ENCODE measurements at places on chromosomes 7 and 10.

DNA sequence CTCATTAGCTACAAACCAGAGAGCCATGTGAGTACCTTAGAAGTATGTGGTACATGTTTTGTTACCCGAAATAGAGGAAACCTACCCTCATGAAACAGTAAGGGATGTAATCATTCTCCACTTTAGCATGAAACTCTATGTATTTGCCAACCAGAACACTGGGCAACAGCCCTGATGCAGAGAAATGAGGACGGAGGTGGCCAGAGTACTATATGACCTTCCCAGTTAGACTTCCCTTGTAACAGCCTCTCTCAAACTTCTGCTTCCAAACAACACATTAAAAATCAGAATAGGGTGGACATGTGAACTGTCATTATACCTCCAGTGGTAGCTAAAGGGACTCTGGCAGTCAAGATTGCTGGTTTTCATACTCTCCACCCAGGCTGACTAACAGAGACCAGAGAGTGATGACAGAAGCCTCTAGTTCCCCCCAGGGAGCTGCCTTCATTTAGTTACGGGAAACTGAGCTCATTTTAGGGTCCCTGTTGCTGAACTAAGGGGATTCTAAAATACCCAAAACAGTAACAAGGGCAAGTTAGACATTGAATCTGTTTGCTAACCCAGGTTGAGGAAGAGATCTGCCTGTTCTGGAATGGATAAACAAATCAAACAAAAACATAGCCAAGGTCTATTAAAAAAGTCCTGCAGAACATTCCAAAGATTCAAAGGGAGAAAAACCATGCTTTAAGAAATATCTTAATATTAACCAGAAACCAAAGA lies 83.1 kb downstream of the VPS41 start:
- no peak for DNase-seq

DNA sequence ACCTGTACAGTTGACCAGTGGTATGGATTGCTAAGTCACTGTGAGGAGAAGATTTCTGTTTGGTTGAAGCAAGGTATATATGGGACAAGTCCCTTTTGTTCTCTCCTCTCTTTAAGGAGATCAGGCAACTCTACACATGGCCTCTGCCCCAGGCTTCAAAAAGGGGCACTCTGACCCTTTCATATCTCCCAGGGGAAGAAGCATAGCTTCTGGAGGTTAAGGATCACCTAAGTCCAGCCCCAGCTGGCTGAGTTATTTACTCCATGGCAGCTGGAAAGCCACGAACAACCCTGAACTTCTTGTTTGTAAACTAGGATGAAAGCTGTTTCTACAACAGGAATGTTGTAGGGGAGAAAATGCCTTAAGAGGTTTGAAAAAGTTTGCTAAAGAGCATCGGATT lies 129.2 kb upstream of the FEZF1 start:
- DNase-seq: no peak

- DNase-seq: no peak
Observed at GRCh38 chr7:97009753-97010732, 4.7 kb downstream of the DLX6 start.

DNA sequence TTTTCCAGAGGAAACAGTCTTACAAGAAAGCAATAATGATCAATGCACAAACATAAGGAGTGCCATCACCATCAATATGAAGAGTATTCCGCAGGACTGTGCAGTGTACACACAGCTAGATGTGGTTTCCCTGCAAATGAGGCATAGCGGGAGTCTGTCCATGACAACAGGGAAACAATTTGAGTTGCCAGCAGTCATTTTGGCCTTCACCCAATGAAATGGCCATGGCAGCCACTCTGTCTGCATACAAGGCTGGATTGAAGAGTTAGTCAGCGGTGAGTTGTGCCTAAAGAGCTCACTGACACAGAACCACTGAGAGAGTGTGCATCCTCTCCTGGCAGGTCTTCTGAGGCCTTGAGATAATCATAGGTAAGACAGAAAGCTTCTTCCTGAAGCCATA lies 303.3 kb downstream of the IPMK start:
- DNase-seq: no peak

- no peak for DNase-seq
Observed at GRCh38 chr7:156668130-156668741, 27.7 kb downstream of the RNF32 start.

GRCh38 chr7:138325434-138325833 lies 134.6 kb upstream of the TRIM24 start:
- no peak for DNase-seq
